ENCODE measurements at places on chromosomes 6 and 20. TPM values are rescaled to one million over a fixed set of nuclear protein-coding genes. Genes with fewer than 3 reads are reported as not detected.

The TUBB2A gene
- total RNA-seq = 57.8 TPM

DNA sequence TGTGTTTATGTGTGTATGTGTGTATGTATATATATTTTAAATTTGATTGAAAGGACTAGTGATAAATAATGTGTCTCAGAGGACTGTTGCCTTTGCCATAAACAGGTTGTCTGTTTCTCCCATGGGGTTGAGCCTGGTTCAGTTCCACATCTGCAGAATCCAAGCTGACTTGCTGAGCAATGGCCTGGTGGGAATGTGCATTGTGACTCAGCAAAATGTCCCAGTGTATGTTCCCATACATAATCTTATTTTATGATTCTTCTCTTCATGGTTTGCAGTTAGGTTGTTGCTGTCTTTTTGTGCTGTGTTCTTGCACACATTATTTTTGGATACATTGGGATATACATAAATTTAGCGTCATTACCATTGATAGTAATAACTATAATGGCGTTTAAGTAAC is 115.6 kb upstream of the SLC24A3 start:
- no peak for DNase-seq

- no peak for DNase-seq
These were observed 651 bp upstream of the SAMHD1 start for GRCh38 chr20:36951979-36952738.

DNA sequence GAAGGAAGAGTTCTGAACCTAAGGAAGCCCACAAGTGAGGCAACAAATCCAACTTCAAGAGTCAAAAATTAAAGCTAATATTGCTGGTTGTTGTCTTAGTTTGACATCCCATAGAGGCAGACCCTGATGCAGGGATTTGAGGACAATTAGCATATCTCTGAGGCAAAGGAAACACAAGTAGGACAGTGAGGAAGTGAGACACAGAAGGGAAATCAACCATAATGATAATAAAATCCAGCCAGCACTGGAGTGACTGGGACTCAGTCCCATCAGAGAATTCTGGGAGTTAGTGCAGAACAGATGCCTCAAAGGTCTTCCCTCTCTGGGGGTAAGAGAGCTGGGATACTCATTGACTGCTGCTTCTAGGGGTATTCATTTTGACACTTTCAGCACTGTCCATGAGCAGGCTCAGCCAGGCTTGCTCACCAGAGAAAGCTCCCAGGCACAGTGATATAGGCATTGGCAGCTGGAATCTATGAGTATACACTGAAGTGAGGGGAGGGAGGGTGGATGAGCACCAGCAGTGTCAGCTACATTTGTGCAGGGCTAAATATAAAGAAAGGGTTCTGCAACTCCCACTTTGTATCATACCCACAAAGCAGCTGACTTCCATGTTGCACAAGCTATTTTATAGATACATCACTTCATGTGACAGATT is 43.4 kb upstream of the SPTLC3 start:
- DNase-seq = no peak

GRCh38 chr6:166862287-166862977 is 93.9 kb downstream of the RNASET2 start:
- DNase-seq = no peak

DNA sequence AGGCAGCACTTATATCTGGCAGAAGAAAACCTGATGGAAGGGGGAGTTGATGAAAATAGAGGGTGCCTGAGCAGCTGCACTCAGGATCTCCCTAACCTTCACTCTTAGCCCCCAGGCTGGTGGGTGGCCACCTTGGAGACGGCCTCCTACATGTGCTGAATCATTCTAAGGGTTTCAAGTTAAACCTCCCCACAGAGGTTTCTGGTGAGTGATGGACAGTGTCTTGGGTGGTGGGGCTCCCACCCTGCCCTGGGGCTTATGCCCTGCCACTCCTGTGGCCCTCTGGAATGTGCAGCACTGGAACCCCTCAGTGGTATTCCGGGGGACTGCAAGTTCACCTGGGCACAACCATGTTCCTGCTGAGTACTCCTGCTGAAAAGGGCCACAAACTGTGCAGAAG is 357.2 kb downstream of the CD83 start:
- no peak for DNase-seq

DNA sequence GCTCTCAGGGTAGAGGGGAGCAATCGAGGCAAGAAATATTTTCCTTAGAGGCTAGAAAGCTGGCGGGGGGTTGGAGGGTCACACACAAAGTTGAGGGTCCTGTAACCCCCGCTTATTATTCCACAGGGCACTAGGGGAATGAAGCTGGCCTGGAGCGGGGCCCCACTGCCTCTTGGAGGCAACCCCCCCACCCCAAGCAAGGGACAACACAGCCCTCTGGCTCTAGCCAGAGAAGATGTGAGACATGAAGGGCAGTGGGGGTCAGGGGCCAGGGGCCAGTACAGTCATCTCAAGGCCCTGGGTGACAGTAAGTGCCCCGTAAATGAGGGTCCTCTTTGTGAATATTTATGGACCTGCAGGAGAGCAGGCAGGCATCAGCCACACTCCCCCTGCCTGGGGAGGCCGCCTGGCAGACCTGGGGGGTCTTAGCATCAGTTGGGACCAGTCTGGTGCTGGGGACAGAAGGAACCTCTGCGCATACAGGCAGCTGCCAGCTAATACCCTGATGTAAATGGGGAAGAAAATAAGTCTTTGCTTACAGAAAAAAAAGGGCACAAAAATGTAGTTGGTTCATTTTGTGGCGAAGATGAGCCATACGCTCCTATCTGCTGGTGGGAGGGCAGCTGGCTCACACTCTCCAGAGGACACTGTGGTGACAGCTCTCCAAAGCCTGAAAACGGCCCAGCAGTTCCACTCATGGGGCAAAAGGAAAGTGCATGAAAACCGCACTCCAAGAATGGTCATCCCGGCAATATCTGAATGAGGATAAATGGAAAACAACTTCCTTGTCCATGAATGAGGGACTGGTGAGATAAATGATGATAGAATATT is 21.9 kb downstream of the SPATA2 start:
- no peak for DNase-seq

The FABP7 gene
- not detected for total RNA-seq

GRCh38 chr6:74752303-74752702 is 453.6 kb downstream of the COL12A1 start:
- no peak for DNase-seq

GRCh38 chr6:157615420-157615769 is 207.7 kb upstream of the SNX9 start:
- DNase-seq = no peak

DNA sequence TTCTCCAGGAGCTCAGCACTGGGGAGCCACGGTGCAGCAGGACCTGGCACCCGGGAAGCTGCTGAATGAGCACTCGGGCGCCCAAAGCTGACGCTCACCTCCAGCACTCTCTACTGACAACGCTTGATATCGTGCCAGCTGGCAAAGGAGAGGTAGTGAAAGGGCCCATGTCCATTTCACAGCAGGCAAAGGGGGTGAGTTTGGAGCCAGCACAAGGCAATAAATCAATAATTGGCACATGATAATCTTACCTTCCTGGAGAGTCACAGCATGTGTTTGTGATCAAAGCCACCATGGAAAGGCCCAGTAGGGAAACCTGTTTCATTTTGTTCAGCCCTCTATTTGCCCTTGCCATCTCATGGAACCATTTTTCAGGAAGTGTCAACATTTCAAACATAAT is 23.3 kb upstream of the SMIM26 start:
- peak; percentile 51 for DNase-seq

DNA sequence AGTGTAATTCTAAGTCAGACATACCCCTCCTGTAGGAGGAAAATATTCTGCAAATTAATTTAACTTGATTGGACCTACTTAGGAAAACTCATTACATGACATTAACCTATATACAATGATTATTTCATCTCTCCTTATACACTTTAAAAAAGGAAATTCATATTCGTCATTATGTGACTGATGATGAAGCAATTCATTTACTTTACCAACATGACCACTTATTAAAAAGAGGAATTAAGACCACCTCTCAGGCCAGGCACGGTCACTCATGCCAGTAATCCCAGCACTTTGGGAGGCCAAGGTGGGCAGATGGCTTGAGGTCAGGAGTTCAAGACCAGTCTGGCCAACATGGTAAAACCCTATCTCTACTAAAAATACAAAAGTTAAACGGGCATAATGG is 11.6 kb downstream of the AKIRIN2 start:
- DNase-seq = no peak

- DNase-seq = no peak
These were observed 88.9 kb upstream of the SNAP25 start for GRCh38 chr20:10129749-10130148.

The FAM184A gene
- total RNA-seq = 2.2 TPM

The FUT9 gene
- total RNA-seq = not detected

The ZSCAN16 gene
- 2.4 TPM for total RNA-seq

The PPP1R16B gene
- 5.4 TPM for total RNA-seq

DNA sequence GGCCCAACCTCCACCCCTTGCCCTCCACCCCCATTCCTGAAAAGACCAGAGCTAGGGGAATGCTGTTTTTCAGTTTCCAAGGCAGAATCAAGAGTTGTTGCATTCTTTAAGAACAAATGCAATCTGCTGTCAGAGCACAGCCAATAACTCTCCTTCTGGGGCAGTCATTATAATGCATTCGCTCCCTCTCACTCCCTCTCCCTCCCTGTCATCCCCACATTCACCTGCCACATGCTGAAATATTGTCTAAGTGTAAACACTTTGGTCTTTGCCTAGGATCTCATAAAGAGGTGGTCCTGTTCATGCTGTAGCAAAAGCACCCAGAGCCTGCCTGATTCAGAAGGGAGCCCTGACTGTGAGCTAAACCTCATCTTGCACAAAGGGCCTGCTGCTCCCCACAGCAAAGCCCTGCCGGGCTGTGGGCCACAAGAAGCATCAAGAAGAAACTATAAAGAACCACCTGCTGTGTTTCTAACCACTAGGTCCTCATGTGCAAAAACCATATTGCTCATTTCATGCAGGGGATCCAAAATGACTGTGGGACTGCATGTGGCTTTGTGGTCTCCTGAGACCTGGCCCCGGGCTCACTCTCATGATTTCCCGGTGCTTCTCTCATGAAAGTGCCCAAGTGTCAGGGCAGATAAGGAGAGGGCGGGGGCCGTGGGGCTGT is 85.6 kb downstream of the GPR6 start:
- DNase-seq = no peak

DNA sequence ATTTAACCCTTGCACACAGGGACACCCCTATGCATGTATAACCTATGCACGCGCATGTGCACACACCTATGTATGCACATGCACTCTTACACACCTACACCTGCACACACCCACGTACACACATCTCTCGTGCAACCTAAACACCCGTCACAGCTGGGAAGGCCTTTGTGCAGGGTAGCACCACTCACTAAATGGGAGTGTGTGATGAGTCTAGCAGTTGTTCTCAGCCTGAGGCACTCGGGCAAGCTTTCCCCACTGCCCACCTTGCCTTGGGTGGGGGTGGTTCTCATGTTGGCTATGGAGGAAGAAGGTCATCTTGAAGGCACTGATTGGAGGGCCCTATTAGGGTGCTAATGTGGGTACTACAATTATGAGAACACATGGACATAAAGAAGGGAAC is 85.8 kb downstream of the DLL1 start:
- no peak for DNase-seq

- peak; percentile 48 for DNase-seq
These were observed 44.4 kb downstream of the CDS2 start for GRCh38 chr20:5171064-5171789.

DNA sequence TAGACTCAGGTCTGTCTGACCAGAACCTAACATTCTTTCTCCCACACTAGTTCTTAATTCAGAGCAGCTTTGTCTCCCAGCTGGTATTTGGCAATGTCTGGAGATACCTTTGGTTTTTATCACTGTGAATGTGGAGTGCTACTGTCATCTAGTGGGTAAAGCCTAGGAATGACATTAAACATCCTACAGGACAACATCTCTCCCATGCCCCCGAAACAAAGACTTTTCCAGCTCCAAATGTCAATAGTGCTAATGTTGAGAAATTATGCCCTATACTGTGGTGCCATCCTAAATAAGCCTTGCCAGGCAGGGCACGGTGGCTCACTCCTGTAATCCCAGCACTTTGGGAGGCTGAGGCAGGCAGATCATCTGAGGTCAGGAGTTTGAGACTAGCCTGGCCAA is 4.2 kb upstream of the TTPAL start:
- DNase-seq = no peak

DNA sequence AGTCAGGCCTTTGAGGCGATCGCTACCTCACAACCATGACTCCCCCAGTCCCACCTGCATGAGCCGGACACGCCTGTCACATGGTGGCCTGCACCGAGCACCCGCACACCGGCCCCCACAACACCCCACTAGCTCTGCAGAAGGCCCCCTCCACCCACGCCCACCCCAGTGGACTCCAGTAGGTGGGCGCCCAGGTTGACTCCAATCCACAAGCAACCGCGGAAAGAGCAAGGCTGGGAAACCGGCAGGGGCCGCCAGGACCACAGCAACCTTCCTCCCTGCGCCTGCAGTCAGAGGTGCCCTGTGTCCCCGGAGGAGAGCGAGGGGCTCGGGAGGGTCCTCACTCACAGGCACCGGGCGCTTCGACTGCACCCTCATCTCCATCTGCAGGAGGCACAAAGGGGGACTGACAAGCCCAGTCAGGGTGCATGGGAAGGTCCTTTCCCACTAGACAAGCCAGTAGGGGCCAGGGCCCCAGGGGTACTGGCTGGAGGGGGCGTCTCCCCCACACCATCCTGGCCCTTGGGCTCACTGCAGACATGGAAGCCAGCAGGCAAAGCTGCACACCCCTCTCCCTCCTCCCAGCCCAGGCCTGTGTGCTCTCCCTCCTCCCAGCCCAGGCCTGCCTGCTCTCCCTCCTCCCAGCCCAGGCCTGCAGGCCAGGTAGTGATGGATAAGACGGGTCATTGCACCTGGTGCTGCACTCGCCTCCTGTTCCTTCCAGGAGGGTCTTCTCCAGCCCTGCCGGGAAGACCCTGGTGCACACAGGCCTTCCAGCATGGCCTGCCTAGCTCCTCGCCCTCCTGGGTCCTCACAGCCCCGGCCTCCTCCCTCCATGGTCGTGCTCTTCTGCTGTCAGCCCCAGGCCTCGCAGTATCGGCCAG is 137.2 kb downstream of the DLL1 start:
- DNase-seq = no peak
